ENCODE measurements at places on chromosomes 3 and 15.
A peak's percentile ranks its signal among the peaks of the same experiment; 100 is the strongest.

GRCh38 chr3:127555108-127555507 is 35.4 kb downstream of the TPRA1 start:
- DNase-seq = no peak

DNA sequence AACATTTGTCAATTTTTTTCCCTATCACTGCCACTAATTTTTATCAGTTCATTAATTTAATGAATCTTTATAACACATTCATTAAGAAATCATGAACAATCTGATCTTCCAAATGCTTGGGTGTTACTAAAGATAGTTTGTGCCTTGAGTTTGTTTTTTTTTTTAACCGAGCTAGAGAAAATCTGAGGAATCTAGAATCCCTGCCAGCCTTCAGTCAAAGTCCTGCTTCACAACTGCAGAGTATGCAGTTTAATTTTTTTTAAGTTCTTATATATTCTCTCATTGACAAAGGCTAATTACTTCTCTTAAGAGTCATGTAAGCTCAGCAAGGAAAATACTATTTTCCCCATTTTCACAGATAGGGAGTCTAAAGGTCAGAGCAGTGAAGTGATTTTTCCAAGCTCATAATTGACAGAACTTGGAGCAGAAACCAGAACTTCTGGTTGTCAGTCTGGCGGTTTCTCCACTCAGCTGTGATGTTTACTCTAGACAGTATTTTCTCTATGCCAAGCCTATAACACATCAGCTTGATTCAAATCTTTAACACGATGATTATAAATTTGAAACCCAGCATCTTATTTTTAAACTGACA is 55.7 kb downstream of the TNIK start:
- DNase-seq = no peak

GRCh38 chr3:100042166-100042981 is 71.9 kb downstream of the FILIP1L start:
- DNase-seq = peak; percentile 41

- DNase-seq = no peak
Measured at GRCh38 chr3:127483902-127484591, 106.5 kb downstream of the TPRA1 start.

DNA sequence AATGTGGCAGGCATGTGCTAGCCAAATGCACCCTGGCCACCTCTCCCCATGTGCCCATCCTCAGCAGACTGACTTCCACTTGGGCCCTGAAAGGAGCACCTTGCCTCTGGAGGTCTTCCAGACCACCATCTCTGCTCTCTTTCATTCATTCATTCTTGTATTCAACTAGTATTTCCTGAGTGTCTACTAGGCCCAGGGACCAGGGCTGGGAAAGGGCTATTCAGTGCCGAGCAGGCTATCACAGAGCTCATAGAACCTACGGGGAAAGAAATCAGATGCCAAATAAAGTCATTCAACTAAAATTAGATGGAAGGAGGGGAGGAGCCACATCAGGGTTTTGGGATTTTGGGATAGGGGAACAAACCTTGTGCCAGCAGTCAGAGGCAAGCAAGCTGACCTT is 18.9 kb downstream of the PRR23A start:
- DNase-seq = no peak

GRCh38 chr3:9507586-9508578 is 45.7 kb downstream of the LHFPL4 start:
- DNase-seq = no peak

DNA sequence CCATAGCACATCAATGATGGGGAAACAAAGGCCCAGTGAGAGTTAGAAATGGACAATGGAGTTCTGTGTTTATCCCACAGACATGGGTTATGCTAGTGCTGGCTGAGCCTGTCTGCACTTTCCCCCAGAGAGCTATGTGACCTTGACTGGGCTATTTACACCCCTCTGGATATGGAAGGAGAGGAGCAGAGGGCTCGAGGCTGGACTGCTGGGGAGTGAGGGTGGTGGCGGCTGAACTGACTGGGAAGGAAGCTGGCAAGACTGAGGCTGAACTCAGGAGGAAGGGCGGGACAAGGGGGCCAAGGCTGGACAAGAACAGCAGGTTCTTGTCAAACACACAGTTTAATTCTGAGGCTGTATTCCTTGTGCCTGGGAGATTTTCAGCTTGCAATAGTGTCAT is 10.8 kb upstream of the INSYN1 start:
- DNase-seq = no peak

DNA sequence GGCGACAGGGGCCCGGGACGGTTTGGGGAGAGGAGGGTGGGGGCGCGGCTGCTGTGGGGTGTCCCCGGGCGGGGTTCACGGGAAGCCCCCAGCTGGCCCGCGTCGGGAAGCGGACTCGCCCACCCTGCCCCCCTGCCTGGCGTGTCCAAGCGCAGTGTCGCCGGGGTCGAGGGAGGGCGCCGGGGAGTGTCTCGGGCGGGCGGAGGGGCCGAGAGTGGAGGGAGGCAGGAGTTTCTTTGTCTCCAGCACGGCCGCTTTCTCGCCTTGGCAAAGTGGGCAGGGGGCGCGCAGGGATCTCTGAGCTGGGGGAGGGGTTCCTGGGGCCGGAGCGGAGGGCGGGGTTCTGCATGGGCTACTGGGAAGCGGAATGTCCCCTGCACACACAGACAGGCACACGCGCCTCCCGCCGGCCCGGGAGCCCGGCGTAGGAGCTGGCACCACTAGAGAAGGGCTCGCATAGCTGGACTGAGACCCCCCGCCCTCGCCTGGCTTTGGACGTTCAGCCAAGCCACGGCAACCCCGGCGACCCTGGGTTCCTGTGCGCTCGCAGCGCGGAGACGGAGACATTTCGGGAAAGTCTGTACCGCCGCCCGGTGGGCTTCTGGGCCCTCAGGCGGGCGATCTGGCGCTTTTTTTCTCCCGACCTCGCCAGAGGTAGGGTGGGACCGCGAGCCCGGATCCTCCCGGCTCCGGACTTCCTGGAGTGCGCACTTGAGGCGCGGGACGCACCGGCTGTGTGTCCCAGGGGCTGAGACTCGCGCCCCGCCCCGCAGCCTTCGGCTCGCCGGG is 822 bp downstream of the ST8SIA2 start:
- no peak for DNase-seq

DNA sequence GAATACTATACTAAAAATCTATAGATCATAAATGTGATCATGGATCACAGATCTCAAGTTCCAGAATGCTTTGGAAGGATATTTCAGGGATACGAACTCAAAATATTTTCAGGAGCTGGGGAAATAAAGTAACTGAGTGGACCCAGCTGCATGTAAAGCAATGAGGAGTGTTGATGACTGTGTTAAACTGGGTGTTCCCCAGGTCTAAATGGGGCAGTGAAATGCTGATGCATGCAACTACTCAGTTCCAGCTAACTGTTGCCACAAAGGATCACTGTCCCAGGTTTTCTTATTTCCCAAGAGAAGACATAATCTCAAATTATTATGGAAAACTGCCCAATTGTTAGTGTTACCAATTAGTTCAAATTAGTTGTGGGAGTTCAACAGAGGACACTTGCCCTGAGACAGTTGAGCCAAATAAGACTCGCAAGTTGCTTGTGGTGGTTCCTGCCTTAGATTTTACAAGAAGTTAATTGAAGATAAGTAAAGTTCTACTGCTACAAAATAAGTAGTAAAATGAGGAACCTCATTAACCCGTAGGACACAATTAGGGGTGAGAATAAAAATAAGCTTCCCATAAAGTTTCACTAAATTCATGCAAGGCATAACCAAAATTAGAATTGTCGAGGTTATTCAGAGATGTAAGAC is 66.3 kb upstream of the IL12A start:
- DNase-seq = no peak

DNA sequence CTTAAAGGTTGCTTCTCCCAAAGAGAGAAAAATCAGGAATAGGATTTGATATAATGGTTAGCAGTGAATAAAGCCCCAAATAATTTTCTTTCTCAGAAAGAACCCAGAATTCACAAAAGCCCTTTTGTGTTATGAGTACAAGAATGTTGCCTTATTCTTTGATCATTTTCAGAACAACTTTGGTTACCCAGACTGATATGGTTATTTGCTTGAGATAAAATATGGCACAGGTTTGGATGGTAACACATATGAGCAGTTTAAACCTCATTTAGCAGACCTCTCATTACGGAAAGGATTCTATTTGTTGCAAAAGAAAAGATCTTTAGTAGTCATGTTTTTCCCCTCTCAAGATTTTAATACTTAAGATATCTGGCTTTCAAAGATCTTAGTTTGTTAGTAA is 104.8 kb upstream of the MEX3B start:
- DNase-seq = no peak

DNA sequence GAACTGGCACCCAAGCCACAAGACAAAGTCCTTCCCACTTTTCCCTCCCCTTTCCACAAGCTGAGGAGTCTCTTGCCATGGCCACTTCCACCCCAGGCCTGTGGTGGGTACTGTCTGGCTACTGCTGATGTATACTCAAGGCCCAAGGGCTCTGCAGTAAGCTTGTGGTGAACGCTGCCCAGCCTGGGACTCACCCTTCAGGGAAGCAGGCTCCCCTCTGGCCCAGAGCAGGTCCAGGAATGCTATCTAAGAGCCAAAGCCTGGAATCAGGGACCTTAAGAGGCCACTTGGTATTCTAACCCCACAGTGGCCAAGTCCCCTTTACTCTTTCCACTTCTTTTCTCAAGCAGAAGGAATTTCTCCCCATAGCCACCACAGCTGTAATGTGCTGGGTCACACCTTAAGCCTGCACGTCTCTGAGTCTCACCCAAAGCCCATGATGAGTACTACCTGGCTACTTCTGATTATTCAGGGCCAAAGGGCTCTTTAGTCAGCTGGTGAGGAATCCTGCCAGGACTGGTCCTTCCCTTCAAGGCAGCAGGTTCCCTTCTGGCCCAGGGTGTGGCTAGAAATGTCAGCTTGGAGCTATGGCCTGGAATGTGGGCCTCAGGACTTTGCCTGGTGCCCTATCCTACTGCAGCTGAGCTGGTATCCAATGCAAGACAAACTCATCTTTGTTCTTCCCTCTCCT is 4.0 kb downstream of the PATL2 start:
- DNase-seq = no peak

DNA sequence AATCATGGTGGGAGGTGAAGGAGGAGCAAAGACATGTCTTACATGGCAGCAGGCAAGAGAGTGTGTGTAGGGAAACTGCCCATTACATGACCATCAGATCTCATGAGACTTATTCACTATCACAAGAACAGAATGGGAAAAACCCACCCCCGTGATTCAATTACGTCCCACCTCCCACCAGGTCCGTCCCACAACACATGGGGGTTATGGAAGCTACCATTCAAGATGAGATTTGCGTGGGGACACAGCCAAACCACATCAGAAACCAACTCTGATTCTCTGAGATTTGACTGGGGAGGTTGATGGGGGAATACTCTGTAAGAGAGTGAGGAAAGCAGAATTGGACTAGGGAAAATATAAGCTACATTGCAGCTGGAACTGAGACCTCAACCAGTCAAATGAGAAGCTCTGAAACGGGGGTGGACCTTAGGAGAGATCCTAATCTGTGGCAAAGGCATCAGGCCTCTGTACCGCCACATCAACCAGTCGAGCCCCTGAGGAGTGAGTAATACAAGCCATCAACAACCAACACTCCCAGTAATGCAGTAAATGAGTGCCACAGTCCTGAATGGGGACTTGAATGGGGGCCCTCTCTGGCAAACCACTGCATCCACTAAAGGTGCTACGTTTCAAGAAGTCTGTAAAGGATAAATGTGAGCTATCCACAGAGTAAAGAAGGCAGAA is 207.9 kb upstream of the GADL1 start:
- no peak for DNase-seq

DNA sequence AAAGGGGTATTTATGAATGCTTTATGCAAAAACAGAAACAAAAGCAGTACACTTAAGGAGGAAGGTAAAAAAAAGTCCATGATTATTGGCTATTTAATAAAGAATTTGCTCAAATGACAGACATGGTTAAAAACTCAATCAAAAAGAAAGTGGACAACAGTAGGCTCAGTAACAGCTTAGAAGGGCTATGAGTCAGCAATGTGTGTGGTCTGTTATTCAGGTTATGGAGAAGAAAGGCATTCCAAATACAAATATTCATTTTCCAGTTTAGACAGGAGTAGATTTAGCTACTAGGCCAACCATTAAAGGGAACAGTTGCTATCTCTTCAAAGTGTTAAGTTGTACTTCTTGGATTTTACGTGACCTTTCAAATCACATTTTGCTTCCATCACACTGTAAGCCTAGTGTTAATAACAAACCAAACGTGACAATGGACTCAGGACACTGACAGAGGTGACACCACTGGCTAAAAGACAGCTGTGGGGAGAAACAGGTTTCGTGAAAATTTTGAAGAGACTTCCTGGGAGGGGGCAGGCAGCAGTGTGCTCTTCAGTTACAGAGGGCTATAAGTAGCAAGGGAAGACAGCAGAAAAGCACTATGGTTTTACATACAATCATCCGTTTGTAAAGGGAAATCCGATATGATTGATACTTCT is 41.7 kb upstream of the MYO5C start:
- peak; percentile 53 for DNase-seq

GRCh38 chr3:125511420-125512118 is 8.4 kb downstream of the SNX4 start:
- no peak for DNase-seq

GRCh38 chr3:65234499-65234898 is 546.7 kb upstream of the ADAMTS9 start:
- no peak for DNase-seq

- DNase-seq = peak; percentile 94
Measured at GRCh38 chr3:111864821-111865656, 6.0 kb downstream of the PHLDB2 start.

DNA sequence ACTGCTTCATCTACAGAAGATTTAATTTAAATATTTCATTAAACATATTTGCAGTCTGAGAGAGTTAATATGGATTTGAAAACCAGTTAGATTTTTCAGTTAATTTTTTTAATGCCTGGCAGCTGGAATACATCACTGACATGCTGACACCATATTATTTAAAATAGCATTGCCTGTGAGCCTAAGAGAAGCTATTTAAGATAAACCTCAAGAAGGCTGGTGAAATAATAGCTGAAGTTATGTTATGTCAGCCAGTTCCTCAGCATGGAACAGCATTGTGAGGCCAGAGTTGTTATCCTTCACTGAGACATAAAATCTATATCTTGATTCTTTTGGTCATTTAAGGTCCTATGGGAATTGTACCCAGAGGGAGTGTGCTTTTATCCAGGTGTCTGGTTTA is 705.2 kb downstream of the NAALADL2 start:
- no peak for DNase-seq

GRCh38 chr15:59556380-59556779 is 55.2 kb upstream of the GCNT3 start:
- DNase-seq = no peak

- no peak for DNase-seq
Measured at GRCh38 chr15:88983861-88984429, 70.8 kb upstream of the MFGE8 start.

- DNase-seq = no peak
Measured at GRCh38 chr3:183868796-183869195, 15.9 kb downstream of the PARL start.

DNA sequence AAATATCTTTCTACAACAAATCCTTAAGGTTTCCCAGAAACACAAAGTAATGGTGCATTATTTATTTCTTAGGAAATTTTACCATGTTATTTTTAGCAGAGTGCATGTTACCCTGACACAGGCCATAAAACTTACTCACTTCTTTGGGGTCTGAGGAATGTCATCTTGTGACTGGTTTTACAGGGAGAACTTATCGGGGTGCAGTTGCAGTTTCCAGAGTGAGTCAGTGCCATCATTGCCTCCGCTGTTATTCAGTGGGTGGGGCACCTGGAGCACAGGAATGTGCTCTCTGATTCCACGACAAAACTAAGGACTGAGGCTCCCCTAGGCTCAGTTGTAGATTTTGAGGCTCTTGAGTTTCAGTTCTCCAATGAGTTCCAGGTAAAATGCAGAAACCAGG is 11.1 kb upstream of the GREM1 start:
- DNase-seq = no peak

GRCh38 chr3:124919756-124920155 is 14.8 kb downstream of the MUC13 start:
- no peak for DNase-seq

Measured in RCC 7860 (cell line).